ENCODE measurements at places on chromosomes 1 and 21.

GRCh38 chr1:184716158-184716557, 38.5 kb downstream of the EDEM3 start:
- DNase-seq: no peak

- DNase-seq: no peak
These were observed 45.9 kb downstream of the KLHDC7A start for GRCh38 chr1:18526436-18527275.

GRCh38 chr1:82258887-82259286, 458.2 kb downstream of the ADGRL2 start:
- DNase-seq: no peak

DNA sequence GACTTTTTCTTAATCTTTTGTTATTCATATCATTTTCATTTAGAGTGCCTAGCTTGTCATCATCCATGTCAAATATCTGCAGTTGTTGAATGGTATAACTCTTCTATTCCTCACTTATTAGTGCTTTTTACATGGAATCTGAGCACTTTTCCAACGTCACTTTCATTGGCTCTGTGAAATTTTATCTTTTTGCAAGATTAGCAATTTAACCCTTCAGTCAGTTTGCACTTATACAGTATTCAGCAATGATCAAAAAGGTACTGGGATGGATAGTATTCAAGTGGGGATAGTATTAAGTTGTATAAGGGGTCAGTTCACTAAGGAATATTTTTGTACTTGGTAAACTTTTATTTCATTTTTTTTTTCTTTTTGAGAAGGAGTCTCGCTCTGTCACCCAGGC, 150.0 kb downstream of the RASAL2 start:
- no peak for DNase-seq

DNA sequence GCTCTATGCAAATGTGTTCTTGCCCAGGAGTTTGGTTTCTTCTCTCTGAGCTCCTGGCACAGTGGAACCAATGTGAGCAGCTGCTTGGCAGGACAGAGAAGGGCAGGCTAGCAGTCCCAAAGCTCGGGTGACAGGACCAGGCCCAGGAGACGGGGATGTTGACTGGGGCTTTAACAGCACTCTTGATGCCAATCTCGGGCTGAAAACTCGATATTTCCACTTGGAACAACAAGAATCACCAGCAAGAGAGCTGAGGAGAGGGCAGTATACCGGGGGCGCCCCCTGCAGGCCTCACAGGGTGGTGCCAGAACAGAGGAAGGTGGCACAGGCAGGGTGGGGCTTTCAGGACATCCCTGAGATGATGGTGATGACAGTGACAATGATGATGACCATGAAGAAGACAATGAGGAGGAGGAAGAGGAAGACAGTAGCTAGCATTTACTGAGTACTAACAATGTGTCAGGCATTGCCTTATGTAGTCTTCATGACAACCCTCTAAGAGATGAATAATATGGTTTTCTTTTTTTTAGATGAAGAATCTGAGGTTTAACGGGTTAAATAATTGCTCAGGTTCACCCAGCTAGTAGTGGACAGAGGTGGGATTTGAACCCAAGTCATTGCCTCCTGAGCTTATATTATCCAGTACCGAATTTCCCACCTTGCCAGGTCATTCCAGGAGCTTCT, 2.7 kb upstream of the KCNJ9 start:
- DNase-seq: no peak

DNA sequence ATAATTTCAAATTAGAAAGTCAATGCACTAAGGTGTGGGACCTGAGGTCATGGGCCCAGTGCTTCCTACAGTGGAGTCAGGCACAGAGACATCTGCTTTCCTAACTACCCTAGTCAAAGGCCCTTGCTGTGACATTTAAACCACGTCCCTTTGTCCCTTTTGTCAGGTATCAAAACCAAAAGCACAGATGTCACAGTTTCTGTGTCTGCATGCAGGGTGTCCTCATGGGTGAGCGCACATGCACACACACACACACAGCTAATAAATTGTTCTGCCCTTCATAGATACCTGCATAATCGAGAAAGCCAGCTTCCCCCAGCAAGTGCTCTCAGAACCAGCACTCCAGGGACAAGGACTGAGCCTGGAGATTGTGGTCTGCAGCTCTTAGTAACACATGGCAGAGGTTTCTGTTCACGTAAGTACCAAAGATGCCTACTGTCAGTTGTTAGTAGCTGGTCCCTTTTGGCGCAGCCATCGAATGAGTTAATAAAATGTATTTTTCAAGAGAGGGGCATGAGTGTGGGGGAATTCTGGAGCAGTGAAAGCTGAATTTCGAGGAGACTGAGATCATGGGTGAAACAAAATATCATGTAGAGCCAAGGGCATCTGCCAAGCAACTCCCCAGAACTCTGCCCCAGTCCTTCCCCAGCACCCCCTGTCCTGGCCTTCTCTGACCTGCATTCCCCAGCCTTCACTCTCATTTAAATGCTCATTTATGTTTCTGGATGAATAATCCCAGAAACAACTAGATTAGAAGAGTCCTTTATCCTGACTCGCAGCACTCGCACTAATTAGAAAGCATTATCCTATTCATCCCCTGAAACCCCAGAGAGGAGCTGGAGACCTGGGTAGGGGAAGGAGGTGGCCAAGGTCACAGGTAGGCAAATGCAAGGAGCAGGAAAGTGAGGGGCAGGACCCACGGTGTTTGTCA, 25.5 kb downstream of the TNR start:
- DNase-seq: no peak

DNA sequence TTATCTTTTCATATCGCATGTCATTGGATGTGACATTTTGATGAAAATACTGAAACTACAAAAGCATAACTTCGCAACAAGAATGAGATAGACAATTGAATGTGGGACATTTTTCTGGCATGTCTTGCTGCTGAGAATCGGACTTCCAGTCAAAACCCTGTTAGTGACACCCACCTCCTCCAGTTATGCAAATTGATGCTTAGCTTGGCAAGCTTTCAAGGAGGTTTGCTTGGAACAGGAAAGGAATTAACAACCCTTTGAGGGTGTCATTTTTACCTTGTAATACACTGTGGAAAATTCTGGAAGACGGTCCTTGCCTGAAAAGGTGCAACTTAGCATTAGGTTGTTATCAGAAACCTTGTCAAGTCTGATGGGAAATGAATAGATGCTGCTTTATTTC, 38.8 kb upstream of the FAM3B start:
- no peak for DNase-seq

- DNase-seq: no peak
These were observed 45.5 kb upstream of the MRPS6 start for GRCh38 chr21:34027721-34028461.

Data from stimulated activated CD8-positive, alpha-beta memory T cell treated with anti-CD3 and anti-CD28 coated beads, Interleukin-4, amount 100 ng/mL, for 1 hour (primary cell).